NAMALWA (cell line): ENCODE measurements at places on chromosomes 6 and 20.

GRCh38 chr20:38692436-38693411 lies 31.6 kb upstream of the SLC32A1 start:
- DNase-seq = peak; percentile 73

GRCh38 chr6:135901774-135902524 lies 50.4 kb downstream of the PDE7B start:
- DNase-seq = no peak

DNA sequence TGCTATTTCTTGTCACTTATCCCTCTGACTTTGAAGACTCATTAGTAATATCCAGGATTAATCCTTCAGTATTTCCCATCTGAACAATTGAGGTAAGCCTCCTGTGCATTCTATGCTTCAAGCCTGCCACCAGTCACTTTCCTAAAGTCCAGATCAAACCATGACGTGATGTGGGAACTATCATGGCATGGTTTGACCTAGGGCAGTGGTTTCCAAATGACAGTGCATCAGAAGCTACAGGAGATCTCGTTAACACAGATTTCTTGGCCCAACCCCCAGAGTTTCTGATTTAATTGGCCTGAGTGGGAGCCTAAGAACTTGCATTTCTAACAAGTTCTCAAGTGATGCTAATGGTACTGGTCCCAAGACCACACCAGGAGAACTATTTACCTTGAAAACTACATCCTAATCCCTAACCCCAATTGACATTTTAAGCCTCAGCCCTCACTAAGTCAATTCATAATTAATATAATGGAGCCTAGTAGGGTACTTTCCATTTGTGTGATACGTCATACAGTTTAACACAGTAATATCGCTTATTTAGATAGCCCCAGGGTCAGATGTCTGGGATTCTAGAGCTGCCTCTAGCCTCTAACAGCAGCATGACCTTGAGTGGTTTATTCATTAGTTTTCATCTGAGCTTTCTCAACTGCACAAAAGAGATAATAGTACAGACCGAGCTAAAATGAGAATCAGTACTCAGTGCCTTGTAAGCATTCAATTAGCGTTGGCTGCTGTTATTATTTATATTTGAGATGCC lies 907.6 kb downstream of the TFAP2A start:
- no peak for DNase-seq

DNA sequence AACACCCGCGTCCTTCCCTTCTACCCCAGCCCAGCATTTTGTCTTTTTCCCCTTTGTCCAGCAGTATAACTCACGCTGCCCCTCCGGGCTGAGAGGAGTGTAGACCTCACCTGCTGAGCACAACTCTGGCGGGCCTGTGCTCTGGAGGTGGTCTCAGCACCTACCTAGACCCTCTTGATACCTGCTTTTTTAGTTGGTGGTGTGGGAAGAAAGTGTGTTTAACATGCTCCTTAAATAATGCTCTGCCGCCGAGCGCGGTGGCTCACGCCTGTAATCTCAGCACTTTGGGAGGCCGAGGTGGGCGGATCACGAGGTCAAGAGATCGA lies 1.4 kb upstream of the TRIM26 start:
- DNase-seq = no peak

- DNase-seq = peak; percentile 67
Observed at GRCh38 chr6:46677314-46677654, 10.4 kb upstream of the TDRD6 start.

DNA sequence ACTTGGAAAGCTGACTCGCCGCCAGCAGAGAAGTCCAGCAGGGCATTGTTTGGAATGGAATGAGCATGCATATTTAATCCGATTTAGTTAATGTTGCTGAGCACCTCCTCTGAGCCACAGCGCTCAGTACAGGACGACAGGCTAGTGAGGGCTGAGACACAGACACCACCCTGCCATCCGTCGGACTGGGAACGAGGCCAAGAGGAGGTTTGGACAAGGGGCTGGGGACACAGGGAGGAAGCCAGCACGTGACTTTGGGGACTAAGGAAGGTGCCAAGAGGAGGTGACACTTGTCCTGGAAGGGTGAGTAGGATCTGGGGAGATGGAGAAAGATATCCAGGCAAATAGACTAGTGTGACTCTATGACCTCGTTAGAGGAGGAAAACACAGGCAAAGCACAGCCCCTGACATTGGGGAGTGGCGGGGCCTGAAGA lies 152.5 kb upstream of the ECI2 start:
- DNase-seq = no peak

DNA sequence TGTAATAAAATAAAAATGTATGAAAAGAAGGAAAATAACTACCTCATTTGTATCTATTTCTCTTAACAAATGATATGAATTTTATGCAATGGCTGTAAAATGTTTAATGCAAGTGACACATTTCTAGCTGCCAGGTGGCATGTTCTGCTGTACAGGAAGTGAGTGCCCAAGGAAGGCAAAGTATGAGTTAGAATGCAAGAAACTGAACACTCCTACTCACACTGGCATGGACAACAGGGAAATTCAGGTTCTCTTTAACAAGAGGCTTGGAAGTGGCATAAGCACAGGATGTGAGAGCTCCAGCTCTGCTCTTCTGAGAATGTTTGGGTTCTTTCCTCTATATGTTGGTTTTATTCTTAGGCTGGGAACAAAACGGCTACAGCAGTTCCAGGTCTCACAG lies 20.4 kb upstream of the LAMA4 start:
- no peak for DNase-seq

DNA sequence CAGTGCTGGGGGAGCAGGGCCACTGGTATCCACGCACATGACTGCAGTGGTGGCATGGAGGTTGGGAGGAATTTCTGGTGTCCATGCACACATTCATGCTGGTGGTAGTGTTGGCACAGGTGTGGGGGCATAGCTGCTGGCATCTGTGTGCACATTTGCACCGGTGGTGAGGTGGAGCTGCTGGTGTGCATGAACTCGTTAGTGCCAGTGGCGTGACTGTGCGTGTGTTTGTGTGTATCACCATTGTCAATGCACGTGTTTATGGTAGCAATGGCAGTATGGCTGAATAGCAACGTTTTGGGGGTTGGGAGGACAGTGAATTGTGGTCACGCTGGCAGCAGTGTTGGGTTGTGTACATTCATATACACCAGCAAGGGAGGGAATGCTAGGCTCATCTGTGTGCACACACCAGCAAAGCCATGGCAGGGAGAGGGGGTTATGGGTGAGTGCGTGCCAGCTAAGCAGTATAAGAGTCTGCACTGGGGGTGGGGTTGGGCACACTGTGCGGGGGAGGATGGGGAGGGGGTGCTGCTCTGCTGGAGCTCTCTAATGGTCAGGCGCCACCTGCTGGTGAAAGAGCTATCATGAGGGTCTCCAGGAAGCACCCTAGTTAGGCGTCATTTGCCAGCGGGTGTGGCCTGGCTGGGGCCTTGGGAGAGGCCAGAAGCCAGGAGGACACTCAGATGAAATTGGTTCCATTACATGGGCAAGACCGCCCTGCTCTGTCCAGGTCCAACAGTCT lies 626.1 kb upstream of the ID4 start:
- peak; percentile 61 for DNase-seq

DNA sequence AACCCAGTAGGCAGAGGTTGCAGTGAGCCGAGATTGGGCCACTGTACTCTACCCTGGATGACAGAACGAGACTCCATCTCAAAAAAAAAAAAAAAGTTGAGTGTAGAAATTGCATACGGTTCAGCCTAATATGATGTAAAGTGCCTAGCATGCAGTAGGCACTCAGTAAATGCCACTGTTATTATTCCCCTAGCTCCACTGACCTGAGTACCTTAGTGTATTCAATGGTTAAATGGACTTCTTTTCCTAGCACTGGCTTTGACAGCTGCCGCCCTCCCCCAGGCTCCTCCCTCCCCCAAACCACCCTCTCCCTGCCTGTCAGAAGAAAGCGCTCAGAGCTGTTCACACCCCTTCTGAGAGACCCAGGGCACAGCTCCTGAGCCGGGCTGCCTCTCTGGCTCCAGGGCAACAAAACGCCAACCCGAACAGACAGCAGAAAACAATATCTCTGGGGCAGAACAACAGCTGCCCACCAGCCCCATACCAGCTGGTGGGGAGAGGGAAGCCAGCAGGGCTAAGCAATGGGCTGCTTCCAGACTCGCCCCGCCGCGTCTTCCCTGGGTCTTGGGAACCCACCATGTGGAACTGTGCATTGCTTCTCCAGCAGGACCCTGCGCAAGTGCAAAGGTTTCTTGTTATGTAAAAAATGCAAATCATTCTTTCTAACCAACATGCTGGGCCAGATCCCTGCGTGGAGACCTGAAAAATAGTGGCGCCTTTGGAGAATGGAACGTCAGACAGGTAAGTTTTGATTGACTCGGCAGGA lies 4.5 kb downstream of the CPNE5 start:
- DNase-seq = no peak

- no peak for DNase-seq
Observed at GRCh38 chr20:51128198-51128597, 105.3 kb upstream of the KCNG1 start.

GRCh38 chr6:158624684-158625682 lies 19.6 kb downstream of the DYNLT1 start:
- no peak for DNase-seq

- no peak for DNase-seq
Observed at GRCh38 chr6:16948396-16948795, 153.5 kb upstream of the STMND1 start.

- no peak for DNase-seq
Observed at GRCh38 chr6:46407246-46407645, 84.0 kb downstream of the RCAN2 start.

DNA sequence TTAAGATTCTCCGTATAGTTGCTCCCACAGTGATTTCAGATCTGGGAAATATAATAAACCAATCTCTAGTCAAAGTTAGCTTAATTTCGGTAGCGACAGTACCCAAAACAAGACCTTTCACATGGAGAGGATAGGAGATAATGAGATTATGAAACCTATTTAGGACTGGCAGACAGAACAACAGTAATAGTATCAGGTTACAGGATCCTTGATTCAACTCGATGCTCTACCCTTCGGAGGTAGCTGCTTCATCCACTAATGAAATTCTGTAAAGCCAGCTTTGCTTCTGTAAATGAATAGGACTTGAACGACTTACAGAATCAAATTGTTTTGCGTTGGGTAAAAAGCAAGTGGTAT lies 534 bp upstream of the AKIRIN2 start:
- DNase-seq = no peak

GRCh38 chr6:72776456-72776855 lies 154.6 kb downstream of the KCNQ5 start:
- DNase-seq = no peak

- DNase-seq = no peak
Observed at GRCh38 chr6:39553029-39553428, 172.2 kb downstream of the KIF6 start.

DNA sequence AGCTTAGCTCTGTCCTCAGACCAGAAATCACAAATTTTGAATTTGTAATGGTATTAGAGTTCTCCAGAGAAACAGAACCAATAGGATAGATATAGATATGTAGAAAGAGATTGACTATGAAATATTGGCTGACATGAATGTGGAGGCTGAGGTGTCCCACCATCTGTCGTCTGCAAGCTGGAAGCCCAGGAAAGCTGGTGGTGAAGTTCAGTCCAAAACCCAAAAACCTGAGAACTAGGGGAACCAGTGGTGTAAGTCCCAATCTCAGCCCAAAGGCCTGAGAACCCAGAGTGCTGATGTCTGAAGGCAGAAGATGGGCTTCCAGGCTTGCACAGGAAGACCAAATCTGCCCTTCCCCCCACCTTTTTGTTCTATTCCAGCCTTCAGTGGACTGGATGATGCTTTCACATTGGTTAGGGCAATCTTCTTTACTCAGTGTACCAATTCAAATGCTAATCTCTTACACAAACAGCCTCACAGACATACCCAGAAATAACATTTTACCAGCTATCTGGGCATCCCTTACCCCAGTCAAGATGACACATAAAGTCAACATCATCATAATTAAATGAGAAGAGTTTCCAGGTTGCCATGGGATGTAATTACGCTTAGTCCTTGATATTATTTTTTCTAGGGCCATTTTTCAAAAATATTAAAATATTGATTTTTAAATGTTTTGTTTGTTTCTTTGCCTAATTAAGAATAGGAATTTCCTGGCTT lies 570.8 kb downstream of the UTRN start:
- DNase-seq = no peak

DNA sequence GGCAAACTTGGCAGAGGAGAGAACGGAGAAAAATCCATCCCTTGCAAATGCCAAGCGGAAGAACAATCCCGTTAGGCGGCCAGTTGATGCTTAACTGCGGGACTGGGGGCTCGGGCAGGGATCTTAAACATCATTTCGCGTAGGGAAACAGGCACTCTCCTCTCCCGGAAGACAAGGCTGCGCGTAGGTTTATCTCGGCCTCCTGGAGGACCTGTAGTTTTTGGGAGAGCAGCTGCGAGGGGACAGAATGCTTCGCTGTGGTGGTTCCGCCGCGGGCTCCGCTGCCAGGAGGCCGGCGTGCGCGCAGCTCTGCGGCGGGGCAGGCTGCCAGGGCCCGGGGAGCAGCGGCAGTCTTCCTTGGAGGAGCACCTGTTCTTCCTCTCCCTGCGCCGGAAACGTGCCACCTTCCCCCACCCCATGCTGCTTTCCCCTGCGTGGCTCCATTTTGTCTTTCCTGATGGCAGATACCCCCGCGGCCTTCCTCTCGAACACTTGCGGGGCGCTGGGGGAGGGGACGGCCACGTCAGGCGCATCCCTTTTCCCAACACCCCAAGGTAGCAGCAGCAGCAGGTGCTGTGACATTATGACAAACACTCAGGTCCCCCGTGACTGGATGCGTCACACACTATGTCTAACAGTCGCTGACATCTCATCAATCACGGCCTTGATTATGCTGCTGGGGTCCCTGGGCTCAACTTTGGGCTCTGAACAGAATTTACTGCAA lies 230.7 kb upstream of the BTBD3 start:
- no peak for DNase-seq

- peak; percentile 67 for DNase-seq
Observed at GRCh38 chr20:50580016-50580747, 70.0 kb downstream of the PTPN1 start.

DNA sequence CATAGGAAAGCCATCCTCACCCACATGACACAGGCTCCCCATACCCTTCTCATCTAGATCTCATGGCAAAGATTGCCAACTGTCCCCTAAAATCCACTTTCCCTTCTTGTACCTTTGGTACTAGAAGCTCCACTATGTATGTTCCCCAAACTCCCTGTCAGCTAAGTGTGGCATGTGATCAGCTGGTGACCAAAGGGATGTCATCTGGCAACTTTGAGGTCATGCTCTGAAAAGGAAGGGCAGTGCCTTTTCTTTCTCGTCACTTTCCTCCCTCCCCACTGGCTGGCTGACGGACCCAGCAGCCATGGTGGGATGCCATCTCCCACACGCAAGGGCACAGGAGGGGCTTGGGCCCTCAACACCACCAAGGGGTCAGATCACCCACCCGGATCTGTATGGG lies 23.8 kb upstream of the TAF8 start:
- peak; percentile 49 for DNase-seq

- DNase-seq = no peak
Observed at GRCh38 chr6:53917464-53917842, 122.6 kb downstream of the LRRC1 start.

GRCh38 chr6:82361631-82362030 lies 2.0 kb upstream of the TPBG start:
- no peak for DNase-seq

GRCh38 chr20:33822423-33822822 lies 11.3 kb downstream of the CHMP4B start:
- no peak for DNase-seq
